NCI-H510A (cell line): ENCODE measurements at places on chromosomes 4 and X.

DNA sequence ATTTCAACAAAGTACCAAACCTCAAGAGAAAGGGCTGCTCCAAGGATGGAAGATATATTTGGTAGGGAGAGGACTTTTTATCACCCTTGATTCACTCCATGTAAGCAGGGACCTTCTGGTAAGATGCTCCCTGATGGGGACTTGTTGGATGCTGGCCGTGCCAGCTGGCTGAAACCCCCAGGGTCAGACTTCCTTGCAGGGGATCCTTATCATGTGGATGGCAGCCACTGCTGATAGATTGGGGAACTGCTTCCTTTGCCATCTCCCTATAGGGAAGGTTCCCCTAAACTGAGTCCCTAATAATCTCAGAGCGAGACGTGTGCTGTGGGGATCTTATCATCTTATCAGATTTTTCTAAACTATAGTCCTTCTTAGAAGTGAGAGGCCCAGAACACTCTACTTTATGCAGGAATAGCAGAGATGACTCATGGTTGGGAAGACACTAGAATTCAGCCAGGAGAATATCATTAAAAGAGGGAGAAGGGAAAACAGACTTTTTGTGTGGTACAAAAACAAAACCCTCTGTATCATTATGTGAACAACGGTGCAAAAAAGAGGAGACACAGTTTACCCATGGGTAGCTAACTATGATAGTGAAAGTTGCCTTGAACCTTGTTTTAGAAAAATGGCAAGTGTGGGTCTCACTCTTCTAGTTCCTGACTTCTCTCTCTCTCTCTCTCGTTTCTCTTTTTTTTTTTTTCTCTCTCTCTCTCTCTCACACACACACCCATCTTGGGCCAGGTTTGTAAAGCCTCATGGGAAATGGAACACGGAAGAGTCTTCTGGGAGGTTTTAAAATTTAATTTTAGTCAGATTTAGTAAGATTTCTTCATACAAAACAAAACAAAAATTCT lies 16.1 kb downstream of the RHOH start:
- no peak for DNase-seq

DNA sequence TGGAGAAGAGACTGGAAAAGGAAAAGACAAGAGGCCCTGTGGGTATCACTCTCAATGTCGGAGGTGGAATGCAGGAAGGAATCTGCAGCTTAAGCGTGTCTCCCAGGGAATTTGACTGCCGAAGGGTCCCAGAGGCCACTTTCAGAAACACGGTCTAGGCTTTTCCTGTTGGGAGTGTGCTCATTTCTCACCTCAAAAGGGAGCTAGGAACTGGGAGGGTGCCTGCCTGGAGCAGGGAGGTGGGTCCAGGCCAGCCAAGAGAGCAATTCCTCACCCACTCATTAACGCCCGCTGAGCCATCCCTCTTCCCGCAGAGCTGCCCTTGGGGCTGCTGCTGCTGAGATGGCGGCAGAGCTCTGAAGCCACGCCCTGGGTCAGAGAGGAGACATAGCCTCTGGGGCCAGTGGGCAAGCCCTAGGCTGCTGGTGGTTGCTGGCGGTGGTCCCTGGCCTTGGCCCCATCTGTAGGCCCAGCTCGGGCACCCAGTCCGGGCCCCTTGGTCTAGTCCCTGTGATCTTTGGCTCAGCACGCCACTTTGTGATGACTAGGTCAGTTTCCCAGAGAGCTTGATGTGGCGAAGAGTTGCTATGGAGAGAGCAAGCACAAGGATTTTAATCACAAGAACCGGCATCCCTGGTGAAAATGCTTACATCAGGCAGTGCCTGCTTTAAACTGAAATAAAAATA lies 4.1 kb downstream of the ZNF185 start:
- no peak for DNase-seq

GRCh38 chr4:25939330-25939729 lies 25.3 kb downstream of the SMIM20 start:
- DNase-seq: no peak

- no peak for DNase-seq
Observed at GRCh38 chrX:22097012-22097694, 65.0 kb downstream of the PHEX start.

DNA sequence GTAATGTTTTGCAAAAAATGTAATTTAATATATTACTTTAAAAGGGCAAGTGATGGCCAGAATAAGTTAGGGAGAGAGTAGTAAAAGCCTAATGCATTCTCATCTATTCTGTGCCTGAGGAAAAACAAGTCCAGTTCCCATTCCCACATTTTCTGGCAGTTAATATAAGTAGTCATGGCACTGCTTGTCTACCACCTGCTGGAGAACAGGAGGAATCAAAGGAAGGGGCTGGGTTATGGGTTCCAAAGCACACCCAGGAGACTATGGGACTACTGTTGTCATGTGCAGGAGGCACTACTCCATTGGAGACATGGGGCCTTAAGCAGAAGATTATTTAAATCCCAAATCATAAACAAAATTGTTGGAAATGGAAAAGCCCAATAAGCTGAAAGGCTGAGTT lies 2618.6 kb downstream of the ARAP2 start:
- DNase-seq: no peak

DNA sequence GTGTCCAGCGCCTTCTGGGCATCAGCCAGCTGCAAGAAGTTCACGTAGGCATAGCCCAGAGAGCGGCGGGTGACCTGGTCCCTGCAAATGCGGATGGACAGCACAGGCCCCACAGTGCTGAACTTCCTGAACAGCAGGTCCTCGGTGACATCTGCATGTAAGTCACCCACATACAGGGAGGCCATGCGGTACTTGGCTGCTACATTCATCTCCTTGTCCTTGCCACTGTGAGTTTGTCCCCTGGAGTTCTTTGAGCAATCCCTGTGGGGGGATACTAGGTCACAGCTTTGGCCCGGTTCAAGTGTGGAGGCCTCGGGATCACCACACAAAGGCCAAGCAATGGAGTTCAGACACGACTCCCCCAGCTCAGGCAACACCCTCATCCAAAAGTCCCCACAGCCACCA lies 776 bp downstream of the PABPC4L start:
- peak; percentile 4 for DNase-seq

- DNase-seq: no peak
Observed at GRCh38 chrX:50152456-50152855, 48.4 kb downstream of the AKAP4 start.
